HCEC 1CT (cell line): ENCODE measurements at places on chromosomes 6 and 20.

DNA sequence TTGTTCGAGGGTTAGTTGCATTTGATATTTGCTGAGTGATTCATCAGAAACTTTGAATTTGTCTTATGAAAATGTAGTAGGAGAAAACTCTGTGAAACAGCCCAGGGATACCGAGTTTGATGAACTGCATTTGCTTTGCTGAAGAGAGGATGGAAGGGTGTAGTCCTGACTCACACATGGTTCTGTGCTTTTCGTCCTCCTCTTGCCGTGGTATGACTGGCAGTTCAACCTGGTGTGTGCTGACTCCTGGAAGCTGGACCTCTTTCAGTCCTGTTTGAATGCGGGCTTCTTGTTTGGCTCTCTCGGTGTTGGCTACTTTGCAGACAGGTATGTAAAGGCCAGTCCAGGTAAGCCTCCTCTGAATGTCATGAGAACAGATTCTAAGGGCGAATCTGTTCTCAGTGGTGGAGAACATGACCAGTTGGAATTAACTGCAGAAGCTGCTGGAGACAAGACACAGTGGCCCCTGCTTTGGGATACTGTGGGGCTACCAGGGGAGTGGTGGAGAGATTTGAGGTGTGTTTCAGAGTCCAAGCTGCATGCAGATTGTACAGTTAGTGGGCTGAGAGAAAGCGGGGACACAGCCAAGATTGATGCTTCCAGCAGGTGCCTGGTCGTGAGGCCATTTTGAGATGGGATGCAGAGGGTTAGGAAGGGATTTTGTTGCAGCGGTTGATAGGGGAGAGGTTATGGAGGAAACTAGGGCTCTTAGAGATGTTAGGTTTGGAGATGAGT, 8.4 kb downstream of the SLC22A1 start:
- no peak for DNase-seq

GRCh38 chr20:48597521-48598302, 230.1 kb downstream of the PREX1 start:
- DNase-seq: no peak

GRCh38 chr6:89299466-89299850, 15.6 kb downstream of the GABRR2 start:
- DNase-seq: peak; percentile 26

GRCh38 chr6:161828355-161828754, 554.5 kb upstream of the AGPAT4 start:
- no peak for DNase-seq

GRCh38 chr20:18019068-18019467, 38.6 kb downstream of the OVOL2 start:
- DNase-seq: no peak

DNA sequence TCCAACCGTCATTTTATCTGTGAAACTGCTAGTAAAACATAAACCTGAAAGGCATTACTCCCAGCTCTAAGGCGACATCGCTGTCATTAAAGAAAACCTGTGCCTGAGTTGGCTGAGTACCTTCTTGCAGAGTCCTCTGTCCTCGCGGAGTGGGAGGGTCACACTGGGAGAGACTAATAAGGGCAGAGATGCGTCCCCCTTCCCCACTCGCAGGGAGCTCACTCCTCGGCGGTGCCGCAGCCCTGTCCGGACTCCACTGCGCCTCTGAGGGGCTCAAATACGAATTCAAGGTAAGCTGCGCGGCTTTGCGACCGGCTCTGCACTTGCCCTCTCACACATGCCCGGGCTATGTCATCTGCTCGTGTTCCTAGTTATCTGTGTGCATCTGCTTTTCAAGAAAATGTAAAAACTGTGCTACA, at the start of gene COL19A1:
Gene COL19A1, plus strand, starts transcription at position 206 of the 419 bp plus-strand sequence. CDS start 13,012 bp downstream, outside the sequence.
- DNase-seq: no peak

- no peak for DNase-seq
These were observed 52.5 kb downstream of the HIVEP1 start for GRCh38 chr6:12064538-12065071.

GRCh38 chr6:106870824-106871717, 103.5 kb downstream of the CD24 start:
- no peak for DNase-seq

DNA sequence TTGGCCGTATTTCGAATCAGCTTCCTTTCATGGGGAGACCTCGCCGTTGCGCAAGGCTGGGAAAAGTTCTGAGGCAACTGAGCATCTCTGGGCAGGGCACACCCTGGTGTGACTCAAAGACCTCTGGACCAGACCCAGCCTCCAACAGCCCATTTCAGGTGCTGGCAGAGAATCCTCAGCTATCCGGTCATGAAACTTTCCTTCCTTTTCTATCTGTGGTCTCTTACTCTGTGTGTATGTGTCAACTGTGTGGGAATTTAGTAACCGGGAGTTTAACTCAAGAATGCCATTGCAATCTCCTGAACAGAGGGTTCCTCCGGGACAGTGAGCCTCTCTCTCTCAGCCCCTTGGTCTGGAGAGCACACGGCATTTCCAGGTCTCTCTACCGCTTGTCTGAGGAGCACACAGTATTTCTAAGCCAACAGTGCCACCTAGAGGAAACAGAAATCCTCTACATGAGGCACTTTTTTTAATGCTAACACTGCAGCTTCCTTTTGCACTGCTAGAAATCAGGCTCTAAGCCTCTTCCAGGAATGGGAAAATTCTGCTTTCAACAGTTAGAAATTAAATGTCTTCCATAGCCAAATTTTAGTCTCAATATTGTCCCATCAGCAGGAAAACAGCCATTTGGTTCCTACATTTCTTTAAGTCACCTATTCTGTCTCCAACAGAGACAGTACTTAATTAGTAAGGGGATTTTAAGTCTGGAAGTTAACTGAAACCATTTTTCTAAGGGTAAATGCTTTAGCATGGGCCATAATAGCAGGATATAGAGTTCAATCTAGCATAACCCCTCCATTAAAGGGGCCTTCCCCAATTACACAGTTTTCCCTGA, 32.7 kb downstream of the PLN start:
- peak; percentile 71 for DNase-seq

GRCh38 chr6:3389390-3390167, 67.3 kb downstream of the SLC22A23 start:
- no peak for DNase-seq
